Posterior vena cava (tissue), 2 donors: ENCODE measurements at places on chromosomes 16 and 17.

DNA sequence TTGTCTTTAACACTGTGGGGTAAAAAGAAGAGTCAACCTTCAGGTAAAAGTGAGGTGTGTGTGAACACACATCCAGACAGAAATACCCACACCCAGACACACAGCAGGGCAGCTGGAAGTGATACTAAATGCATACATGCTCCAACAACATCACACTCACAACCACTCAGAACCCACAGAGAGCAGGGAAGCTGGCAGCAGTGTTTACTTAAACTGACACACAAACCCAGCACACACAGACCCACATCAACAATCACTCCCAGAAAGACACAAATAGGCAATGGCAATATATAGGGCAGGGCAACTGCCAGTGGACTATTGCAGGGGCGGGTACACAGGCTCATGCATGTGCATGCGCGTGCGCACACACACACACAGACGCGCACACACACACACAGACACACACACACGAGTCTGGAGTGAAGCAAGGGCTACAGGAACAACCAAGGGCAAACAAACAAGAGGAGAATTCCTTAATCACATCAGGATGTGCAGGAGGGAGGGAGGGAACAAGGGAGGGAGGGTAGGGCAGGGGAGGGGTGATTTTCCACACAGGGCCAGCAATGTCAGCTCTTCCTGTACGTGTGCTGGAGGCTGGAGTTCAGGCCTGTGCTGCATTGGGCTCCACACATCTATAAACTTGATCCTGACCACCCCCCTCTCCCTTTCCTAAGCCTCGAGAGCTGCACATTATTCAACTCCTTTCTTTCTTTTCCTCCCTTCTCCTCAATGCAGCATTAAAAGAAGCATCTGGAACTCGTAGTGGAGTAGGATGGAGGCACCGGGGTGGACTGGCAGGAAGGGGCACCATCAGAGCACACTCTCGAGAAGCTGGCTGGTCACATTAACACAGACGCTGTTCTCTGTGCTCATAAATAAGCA is 30.1 kb downstream of the HIC1 start:
- no peak for DNase-seq

DNA sequence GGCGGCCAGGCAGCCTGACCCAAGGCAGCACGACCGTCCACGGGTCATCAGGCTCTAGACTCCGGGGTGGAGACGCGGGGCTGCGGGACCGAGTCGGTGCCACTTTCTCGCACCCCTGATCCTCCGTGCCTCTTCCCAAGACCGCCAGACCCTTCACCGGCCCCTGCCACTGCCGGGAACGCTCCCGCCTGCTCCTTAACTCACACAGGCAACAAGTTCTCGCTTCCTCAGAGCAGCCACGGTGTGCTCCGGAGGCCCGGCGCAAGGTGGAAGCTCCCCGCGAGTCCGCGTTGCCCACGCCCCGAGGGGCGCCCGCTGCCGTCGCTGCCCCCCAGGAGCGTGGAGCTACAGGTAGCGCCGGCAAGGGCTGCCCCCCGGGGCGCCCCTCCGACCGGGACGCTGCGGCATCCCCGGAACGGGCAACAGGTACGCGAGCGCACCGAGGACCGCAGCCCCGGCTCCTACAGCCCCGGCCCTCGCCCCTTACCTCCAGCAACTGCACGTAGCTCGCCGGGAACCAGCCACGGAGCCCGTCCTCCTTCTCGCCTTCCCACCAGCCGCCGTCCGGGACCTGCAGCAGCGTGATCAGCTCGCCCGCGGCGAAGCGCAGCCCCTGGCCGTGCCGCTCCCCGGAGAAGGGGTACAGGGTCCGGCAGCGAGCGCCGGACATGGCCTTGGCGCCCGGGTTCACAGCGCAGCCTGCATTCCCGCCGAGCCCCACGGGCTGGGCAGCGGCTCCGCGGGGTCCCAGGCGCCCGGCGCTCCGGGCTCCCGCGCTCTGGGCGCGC is 491 bp downstream of the GAS7 start:
- peak; percentile 84 for DNase-seq

GRCh38 chr16:84436196-84436595 is 67.9 kb downstream of the ATP2C2 start:
- DNase-seq = no peak

DNA sequence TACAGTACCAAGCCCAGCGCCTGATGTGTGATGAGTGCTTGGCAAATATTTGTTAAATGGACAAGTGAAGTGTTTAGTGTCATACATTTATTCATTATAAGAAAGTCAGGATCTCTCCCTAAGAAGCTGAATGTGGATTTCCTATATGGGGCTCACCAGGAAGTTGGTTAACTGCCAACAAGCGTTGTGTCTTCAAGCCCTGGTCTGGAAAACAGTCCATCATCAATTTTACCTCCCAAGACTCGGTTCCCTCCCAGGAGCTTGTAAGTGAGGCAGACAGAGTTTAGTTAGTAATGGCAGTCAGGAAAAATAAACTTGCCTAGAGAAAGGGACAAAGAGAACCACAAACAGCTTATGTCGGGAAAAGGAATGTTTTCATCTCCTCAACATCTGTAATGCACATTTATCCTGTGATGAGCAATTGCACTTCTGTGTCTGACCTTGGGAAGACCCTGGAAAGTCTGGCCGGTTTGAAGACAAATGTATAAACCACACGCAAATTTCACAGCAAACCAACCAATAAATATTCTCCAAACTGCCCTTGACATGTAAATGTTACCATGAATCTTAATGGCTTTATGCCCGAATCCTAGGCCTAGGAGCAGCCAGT is 28.3 kb downstream of the C16orf95 start:
- no peak for DNase-seq

GRCh38 chr16:15464401-15465186 is 30.2 kb downstream of the BMERB1 start:
- no peak for DNase-seq

GRCh38 chr17:82394278-82394677 is 22.7 kb downstream of the UTS2R start:
- no peak for DNase-seq
